ENCODE measurements at places on chromosomes 7 and 10.

- DNase-seq: no peak
Measured at GRCh38 chr7:25050223-25050622, 70.2 kb upstream of the OSBPL3 start.

GRCh38 chr10:34938399-34938670 is 123.2 kb upstream of the PARD3 start:
- peak; percentile 28 for DNase-seq

- DNase-seq: no peak
Measured at GRCh38 chr7:77188731-77189437, 10.7 kb downstream of the FGL2 start.

- DNase-seq: no peak
Measured at GRCh38 chr7:49088017-49088416, 163.7 kb downstream of the CDC14C start.

GRCh38 chr10:22624287-22624738 is 90.1 kb downstream of the PIP4K2A start:
- peak; percentile 82 for DNase-seq

Measured in fibroblast of the aortic adventitia (primary cell).